ENCODE measurements at places on chromosomes 12 and 14.

DNA sequence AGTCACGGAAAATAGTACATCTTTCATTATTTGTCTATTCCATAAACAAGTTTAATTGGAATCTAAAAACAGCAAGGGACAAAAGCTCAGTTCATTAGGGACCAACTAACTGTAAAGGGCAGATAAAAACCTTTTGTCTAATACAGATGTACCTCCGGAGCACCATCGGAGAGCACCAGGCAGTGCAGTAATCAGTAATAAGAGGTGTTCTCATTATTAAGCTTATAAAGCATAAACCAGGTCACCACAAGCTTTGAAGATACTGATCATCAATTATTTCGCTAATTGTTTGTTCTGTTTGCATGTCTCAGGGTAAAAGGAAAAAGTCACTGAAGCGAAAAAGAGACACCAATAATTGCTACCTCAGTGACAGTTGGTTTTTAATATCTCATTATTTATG is 207.3 kb upstream of the PRKD1 start:
- no peak for DNase-seq

DNA sequence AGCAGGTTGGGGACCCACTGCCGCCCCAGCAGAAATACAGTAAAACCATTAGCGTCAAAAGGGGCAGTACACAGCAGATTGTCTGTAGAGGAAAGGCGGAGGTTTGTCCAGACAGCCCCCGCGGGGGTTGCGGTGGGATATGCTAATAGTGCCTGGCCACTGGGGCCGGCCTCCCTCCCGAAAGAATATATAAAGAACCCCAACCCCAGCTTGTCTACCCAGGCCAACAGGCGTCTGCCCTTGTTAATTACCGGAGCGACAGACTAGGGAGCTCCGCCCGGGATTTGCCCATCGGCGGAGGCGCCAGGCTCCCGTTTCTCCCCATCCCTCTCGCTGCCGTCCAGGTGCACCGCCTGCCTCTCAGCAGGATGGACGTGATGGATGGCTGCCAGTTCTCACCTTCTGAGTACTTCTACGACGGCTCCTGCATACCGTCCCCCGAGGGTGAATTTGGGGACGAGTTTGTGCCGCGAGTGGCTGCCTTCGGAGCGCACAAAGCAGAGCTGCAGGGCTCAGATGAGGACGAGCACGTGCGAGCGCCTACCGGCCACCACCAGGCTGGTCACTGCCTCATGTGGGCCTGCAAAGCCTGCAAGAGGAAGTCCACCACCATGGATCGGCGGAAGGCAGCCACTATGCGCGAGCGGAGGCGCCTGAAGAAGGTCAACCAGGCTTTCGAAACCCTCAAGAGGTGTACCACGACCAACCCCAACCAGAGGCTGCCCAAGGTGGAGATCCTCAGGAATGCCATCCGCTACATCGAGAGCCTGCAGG is at the start of gene MYF5:
Gene MYF5, plus strand, starts transcription at position 217 of the 774 bp plus-strand sequence. Its CDS starts 152 bp downstream, at position 369.
- DNase-seq: no peak

GRCh38 chr12:62758216-62758615 is 176.7 kb downstream of the PPM1H start:
- DNase-seq: no peak

- peak; percentile 9 for DNase-seq
Observed at GRCh38 chr14:23182372-23183157, 895 bp downstream of the SLC7A8 start.

Measured in CD4-positive, alpha-beta T cell treated with Interleukin-15 for 4 hours (primary cell).